Psoas muscle (tissue), 8 donors: ENCODE measurements at places on chromosomes 1 and 21. TPM values are rescaled to one million over a fixed set of nuclear protein-coding genes. Genes with fewer than 3 reads are reported as not detected.

The KCNK2 gene
- total RNA-seq: 0.37 TPM

DNA sequence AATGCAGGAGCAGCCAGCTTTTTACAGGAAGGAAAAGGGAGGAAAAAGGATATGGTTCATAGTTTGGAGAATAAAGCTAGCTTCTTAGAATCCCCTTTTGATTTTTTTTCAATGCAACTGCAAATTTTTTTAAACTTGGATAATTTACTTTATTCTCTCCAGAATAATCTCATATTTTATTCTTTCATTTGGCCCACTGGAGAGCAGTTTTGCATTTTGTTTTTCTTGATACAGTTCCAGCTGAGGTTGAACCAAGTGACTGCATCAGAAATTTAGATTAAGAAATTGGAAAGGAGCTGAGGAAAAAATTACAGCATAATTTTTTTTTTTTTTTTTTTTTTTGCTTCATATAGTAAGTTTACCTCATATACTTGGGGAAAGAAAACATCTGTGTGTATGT is 22.8 kb downstream of the GABPA start:
- no peak for DNase-seq

- DNase-seq: no peak
Observed at GRCh38 chr1:192592981-192593708, 17.6 kb downstream of the RGS1 start.

DNA sequence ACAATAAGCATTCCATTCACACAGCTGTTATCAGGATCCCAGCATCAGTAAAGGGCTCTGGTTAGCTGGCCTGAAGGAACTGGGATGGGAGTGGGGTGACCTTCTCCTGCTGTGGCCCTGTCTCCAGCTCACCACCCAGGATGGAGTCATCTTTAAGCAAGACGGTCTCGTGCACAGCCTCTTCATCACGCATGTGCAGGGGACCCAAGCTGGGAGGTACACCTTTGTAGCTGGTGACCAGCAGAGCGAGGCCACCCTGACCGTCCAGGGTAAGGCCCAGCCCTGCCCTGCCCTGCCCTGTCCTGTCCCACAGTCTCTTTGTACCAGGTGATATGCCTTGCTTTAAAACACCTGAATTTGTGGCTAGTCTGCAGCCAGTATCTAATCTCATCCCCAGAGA is 24.3 kb downstream of the IGFN1 start:
- DNase-seq: no peak

GRCh38 chr1:29171089-29171488 is 10.6 kb downstream of the SRSF4 start:
- no peak for DNase-seq

GRCh38 chr1:158289811-158290210 is at the start of gene CD1C:
TSS of gene CD1C (plus strand) at chr1:158289923. CDS start at chr1:158290065, 142 bp downstream.
- DNase-seq: no peak

DNA sequence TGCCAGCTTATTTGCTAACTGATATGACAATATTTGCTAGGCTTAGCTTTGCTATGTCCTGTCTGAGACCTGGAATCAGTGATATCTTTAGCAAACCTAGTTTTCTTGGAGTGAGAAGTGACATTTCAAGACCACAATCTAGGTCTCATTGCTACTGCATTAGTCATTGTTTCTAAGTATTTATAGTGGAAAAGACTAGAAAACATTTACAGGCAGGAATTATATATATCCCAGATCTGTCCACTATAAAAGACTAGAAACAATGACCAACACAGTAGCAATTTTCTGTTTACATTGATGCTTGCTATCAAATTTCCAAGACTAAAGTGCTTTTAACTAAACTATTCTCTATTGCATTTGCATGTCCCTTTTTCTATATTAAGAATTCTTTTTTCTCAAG is 5.0 kb upstream of the RGS18 start:
- DNase-seq: no peak
